ENCODE measurements at places on chromosomes 7 and 10.

GRCh38 chr10:127196282-127197153, at the start of gene INSYN2A:
INSYN2A (minus strand) TSS chr10:127196591; CDS start chr10:127176395, 20,196 bp downstream.
- no peak for DNase-seq

DNA sequence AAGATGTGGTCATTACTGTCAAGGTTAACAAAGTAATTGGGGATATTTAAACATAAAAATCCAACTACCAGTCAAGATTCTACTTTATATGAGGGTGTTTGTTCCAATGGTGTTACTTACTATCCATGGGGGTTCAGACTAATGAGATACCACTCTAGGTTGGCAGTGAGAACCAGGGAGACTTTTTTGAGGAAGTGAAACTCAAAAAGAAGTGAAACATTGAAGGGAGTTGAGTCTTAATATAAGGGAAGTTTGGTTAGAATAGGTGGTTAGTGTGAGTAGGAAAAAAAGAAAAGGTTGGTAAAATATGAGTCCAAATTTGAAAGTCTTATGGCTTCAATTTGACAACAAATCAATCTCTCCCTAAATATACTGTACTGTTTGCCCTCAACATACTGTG, 123.6 kb upstream of the ANK3 start:
- no peak for DNase-seq

DNA sequence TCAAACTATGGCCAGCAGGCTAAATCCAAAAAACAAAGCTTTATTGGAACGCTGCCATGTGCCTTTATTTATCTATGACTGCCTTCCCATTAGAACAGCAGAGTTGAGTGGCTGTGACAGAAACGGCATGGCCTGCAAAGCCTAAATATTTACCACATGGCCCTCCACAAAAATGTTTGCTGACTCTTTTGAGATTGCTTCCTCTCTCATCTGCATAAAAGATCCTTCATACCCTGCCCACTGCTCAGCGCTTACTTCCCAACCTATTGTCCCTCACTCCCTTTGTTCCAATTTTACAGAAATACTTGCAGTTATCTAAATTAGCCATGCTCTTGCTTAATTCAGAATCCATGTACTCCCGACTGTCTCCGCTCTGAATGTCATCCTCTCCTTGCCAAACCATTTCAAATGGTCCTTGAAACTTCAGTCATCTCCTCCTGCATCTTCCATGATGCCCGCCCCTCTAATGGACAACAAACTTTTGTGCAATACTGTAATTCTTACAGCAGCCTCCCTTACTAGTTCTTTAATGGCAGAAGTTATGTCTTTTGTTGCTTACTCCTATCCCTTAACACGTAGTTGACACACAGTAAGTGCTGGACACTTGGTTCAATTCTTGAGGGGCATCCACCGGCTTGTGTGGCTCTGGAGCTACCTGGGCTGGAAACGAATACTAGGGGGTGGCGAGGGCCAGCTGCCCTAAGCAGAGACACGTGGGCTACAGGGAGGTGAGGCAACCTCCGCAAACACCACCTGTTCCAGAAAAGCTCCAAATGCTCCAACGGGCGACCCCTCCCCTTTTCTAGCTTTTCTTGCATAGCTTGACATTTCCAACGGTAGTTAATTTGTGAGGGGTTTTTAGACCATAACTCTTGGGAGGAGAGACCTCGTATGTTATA, 832 bp downstream of the XRCC2 start:
- DNase-seq = no peak

- DNase-seq = no peak
Measured at GRCh38 chr7:75989500-75990388, 4.7 kb downstream of the TMEM120A start.

DNA sequence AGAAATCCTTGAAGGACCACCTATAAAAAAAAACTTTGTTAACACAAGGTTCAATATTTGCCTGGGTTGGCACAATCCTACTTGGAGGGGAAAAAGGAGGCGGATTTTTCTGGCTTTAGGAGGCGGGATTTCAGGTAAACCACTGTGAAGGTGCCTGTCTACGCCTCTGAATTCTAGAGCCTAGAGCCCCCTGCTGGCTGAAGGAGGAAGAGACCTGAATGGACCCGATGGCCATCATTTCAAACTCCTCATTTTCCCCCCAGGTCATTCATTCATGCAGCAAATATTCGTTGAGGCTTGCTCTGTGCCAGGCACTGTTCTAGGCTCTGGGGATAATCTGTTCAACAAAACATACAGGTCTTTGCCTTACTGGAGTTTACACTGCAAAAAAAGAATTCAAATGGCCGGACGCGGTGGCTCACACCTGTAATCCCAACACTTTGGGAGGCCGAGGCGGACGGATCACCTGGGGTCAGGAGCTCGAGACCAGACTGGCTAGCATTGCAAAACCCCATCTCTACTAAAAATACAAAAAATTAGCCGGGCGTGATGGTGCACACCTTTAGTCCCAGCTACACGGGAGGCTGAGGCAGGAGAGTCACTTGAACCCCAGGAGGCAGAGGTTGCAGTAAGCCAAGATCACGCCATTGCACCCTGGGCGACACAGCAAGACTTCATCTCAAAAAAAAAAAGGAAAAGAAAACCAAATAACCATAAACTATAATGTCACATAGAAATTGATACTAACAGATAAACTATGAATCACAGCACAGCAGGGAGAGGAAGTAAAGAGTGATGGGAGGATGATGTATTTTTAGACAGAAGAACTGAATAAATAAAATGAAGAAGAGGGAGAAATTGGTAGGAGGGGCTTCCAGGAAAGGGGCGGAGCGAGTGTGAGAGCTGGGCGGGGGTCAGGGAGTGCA, 90.1 kb upstream of the NFE2L3 start:
- DNase-seq = peak; percentile 76

DNA sequence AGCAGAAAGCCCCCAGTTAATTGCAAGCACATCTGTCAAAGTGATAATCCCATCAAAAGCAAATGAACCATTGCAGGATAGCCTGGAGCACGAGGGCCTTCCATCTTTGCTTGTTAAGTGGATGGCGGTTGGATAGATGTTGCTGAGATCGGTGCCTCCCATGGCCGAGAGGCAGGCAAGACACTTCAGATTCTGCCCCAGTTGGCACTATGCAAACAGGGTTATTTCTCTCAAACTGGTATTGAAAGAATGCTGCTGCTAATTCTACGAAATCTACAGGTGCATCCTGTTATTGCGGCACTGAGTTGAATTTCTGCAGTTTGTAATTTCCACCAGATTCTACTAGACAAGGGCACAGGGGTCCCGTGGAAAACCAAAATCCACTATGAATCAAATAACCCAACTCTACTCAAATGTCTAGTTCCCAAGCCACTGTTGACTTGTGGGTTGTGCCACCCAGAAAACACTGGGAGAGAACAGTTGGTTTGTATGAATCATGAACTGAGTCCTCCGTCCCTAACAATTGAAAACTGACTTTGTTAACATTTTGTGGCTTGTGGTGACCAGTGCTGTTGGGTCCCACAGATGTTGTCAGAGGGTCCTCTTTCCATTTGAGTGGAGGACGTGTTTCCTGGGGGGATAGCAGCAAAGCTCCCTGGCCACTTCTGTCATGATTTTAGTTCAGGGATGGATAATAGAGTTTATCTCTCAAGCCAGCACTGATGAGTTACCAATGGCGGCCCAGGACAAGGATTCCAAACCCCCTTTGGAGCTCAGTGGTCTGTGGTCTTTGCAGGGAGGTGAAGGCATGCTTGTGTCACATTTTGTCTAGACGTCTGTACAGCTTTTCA, 7.1 kb upstream of the IL2RA start:
- DNase-seq = no peak

GRCh38 chr7:128785738-128786137, 6.0 kb upstream of the CCDC136 start:
- DNase-seq = no peak

- DNase-seq = no peak
Measured at GRCh38 chr7:7498856-7499255, 36.8 kb downstream of the COL28A1 start.

- DNase-seq = no peak
Measured at GRCh38 chr10:132140167-132140925, 46.4 kb upstream of the DPYSL4 start.

DNA sequence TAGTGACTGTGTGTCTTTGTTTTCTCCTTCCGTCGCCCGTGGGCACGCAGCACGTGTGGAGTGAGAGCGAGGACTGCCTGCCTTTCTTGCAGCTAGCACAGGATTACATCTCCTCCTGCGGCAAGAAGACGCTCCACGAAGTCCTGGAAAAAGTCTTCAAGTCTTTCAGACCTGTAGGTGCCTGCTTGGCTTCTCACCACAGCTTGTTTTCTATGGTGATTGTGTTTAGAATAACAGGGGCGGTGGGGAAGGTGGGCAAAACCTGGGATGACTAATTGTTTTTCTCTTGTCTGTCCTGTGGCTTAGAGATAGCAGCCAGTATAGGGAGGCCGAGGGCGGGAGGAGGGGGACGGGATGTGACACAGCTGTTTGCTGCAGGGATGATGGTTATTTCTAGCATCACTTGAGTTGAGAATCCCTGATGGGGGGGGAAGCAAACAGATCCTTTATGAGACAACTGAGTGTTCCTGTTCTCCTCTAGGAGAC, 11.4 kb downstream of the MTURN start:
- no peak for DNase-seq

- no peak for DNase-seq
Measured at GRCh38 chr10:46217752-46218453, 68.9 kb upstream of the ANTXRL start.

All from CD4-positive, alpha-beta T cell treated with Interleukin-21 for 1 hour (primary cell).